Stimulated activated CD4-positive, alpha-beta T cell treated with anti-CD3 and anti-CD28 coated beads, Interleukin-1b, Interleukin-23, amount 100 ng/mL, for 1 hour (primary cell): ENCODE measurements at places on chromosomes 1 and 21.

DNA sequence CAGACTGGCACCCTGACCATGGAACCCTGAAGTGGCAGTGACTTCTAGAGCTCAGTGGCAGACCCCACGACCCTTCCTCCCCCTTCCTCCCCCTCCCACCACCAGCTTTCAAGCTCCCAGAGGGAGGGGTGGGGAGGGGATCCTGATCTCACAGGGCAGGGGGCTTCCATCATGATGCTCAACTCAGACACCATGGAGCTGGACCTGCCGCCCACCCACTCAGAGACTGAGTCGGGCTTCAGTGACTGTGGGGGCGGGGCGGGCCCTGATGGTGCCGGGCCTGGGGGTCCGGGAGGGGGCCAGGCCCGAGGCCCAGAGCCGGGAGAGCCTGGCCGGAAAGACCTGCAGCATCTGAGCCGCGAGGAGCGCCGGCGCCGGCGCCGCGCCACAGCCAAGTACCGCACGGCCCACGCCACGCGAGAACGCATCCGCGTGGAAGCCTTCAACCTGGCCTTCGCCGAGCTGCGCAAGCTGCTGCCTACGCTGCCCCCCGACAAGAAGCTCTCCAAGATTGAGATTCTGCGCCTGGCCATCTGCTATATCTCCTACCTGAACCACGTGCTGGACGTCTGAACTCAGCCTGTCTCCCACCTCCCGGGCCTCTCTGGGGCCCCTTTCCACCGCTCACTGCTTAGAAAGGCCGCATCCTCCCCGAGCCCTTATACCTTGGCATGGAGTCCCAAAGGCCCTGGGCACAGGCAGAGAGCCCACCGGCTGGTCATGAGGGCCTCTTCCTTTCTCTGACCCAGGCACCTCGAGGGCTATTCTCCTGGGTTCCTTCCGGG is 3.9 kb downstream of the NHLH1 start:
- DNase-seq, result no peak

GRCh38 chr1:106924360-106924759 is 132.1 kb upstream of the PRMT6 start:
- DNase-seq, result no peak

DNA sequence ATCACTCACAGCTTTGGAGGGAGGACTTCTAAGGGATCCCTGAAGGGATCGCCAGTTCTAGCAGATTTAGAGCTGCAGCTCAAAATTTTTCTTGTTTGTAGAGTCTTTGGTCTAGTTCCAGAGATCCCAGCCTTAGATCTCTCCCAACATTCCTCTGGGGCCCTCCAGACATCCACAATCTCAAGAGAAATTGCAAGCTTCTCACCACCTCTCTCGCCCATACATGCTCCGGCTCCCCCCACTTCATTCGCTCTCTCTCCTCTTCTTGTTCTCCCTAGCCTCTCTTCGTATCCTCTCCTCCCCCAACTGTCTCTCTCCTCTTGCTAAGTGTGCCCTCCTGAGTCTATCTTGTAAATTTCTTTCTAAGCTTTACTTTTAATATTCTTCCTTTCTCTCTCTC is 15.1 kb upstream of the TUT4 start:
- no peak for DNase-seq

GRCh38 chr1:78070758-78071157 is 25.0 kb downstream of the GIPC2 start:
- no peak for DNase-seq

DNA sequence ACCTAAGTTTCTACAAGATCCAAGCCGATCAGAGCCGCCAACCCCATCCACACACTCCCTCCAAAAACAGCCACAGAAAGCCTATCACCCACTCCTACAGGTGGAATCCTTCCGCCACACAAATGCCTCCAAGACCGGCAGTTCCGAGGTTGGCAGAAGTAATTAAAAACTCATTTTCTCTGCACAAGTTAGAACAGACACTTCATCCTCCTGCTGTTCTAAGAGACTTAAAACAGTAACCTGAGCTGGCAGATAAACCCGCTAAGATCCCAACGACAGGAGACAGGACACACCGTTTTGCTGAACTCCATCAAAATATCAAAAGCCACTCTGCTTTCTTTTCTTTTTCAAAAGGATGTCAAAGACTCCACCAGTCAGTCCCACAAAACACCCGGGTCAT is 2.8 kb downstream of the SSBP3 start:
- no peak for DNase-seq

GRCh38 chr1:68210027-68210426 is 22.3 kb downstream of the WLS start:
- DNase-seq, result no peak

GRCh38 chr1:115782571-115783281 is 14.2 kb upstream of the CASQ2 start:
- no peak for DNase-seq

DNA sequence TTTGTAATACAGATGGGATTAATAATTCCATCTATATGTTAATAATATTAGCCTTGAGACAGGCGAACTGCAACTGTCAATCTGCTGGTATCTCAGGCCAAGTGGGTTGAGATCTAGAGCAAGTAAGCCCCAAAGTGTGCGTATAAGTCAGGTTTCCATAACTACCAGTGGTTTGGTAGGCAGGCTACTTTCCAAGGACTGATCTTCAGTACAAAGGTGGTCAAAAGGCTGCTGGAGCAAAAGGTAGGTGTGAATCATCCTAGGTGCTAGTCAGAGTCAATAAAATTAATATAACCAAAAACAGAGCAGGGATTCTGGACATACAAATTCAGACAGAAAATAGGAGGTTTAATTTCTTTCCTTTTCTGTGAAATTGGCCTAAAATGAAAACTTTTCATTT is 328.0 kb downstream of the TGFB2 start:
- no peak for DNase-seq

- peak; percentile 16 for DNase-seq
Observed at GRCh38 chr1:89525169-89525855, 683 bp downstream of the LRRC8B start.

DNA sequence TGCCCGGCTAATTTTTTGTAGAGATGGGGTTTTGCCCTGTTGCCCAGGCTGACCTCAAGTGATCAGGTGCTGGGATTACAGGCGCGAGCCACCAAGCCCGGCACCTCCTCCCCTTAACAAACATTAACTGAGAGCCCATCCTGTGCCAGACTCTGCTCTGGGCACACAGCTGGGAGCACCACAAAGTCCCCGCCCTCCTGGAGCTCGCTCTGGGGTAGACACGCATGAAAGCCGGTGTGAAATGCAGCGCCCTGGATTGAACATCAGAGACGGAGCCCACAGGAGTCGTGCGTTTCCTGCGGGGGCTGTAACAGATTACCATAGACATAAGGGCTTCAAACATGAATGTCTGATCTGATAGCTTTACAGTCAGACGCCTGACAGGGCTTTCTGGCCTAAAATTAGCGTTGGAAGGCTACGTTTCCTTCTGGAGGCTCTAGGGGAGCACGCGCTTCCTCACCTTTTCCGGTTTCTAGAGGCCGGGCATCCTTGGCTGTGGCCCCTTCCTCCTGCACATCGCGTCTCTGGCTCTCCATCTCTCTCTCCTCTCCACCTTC is 14.3 kb downstream of the SLC27A3 start:
- no peak for DNase-seq

DNA sequence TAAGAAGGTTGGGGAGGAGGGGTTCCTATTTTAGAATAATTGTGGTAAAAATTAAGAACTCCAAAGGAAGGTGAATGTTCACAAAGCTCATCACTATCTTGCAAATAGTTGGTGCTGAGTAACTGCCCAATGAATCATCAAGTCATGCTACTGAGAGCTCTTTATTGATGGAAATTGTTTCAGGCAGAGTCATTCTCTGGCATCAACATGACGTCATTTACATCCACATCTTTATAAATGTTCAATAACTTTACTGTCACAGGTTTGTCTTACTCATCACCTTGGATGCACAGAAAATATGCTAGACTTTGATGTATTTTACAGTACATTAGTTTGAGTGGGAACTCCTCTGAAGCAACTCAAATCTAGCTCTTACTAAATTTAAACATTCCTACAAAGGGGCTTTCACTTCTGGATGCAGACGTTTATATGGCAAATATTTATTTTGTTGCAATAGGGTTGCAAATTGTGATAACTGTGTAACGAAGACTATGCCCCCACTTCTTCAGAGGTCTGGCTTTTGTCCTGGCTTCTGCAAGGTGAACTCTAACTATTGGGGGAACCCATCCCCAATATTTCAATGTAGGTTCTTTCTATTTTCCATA is 273.7 kb upstream of the AJAP1 start:
- DNase-seq, result no peak

DNA sequence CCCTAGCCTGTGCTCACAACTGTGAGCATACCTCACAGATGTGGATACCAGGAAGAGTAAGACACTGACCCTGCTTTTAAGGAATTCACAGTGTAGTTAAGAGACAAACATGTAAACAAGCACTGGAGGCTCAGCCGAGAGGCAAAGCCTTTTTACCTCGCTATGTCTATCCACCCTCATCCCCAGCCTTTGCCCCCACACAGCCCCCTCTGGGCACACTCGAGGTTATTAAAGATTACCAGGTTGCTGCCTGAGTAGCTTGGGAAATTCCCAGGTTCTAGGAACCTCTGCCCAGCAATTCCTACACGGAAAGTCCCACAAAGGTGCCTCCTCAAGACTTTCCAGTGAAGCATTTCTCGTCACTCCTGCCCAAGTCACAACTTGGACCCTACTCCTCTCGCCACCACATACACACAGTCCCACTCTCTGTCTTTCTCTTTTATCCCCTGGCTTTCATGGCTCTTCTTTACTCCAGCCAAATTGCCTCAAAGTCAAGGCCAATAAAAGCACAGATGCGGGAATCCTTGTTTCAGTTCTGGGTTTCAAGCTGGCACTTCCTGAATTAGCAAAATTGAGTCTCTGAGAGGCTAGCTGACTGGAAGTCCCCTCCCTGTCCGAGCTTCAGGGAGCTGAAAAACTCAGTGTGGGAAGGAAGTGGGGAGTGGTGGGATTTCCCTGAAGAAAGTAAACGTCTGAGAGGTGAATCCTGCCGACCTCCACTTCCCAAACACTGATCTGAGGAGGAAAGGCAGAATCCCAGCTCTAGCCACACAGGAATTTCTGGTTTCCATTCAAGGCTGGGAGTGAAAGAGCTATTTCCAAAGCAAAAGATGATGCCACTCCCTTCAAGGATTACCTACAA is 7.6 kb downstream of the DENND2D start:
- no peak for DNase-seq

GRCh38 chr1:84159533-84160240 is 15.6 kb downstream of the PRKACB start:
- no peak for DNase-seq

- no peak for DNase-seq
Observed at GRCh38 chr21:45014747-45015468, 59.5 kb upstream of the ADARB1 start.

DNA sequence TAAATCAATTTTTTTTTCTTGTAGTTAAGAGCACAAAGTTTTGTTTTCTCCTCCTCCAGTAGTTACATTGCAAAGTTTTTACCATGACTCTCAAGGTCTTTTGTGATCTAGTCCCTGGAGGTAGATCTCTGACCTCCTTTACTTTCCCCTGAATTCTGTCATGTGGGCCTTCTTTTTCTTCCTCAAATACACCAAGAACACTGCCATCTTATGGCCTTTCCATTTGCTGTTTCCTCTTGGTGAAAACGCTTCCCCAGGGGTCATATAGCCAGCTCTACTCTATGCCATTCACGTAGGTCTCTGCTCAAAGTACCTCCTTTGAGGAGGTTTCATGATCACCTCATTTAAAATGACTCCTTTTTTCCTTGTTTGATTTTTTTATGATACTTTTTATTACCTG is 2.7 kb downstream of the DDX20 start:
- no peak for DNase-seq

DNA sequence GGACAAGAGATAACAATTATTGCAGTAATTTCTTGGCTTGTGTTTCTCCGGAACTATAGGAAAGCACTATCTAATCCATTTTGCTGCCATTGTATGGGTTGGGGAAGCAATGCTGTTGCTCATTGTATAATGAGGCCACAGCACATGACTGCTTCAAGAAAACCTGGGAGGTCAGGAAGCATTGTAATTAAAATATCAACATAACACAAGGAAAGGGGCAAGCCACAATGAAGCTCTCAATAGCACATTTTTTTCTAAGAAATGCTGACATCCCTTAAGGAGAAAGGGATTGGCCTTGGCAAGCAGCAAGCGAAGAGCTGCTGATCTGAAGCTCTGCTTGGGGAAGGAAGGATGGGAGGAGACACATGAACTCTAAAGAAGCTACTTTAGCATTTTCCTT is 44.0 kb downstream of the PLPP3 start:
- DNase-seq, result no peak

DNA sequence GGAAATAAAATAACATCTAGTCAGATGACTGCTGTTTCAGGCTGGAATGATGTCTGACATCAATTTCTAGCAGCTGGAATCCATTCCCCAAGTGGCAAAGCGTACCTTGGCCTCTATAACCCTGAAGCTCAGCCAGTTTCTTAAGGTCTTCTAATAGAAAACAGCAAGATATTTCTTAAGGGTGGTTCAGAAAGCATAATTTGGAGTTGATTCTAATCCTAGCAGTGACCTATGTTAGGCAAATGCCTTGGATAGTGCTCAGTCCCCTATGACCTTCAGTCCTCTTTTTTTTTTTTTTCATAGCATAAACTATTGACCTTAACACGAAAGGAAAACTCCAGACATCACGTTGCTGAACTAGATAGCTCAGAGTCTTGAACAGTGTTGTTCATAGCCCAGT is 56.5 kb downstream of the LAMC2 start:
- DNase-seq, result no peak

DNA sequence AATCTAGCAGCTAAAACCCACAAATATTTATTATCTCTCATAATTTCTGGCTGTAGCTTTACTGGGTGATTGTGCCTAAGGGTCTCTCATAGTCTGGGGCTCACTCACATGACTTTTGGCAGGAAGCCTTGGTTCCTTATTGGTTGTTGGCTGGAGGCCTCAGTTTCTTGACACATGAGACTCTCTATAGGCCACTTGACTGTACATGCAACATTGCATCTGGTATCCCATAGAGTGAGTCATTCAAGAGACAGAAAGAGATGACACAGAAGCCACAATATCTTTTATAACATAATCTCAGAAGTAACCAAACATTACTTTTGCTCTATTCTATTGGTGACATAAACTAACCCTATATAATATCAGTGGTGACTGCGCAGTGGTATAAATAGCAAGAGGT is 128.5 kb upstream of the HNRNPU start:
- no peak for DNase-seq

DNA sequence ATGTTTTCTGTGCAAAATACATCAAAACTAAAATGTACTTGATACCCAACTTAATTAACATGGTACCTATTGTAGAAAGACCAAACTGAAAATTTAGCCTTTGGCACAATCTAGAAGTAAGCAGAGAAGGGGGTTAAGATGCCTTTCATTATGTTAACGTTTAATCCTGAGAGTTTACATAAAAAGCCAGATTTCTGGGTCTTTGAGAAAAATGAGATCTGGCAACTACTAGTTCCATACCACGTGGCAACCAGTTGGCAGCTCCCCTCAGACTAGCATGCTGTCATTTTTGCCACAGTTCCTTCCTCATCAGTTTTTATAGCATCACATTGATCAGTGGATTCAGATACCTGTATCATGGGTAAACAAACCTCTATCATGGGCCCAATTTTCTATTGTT is 1.5 kb downstream of the RO60 start:
- DNase-seq, result no peak
